ENCODE measurements at places on chromosomes 2 and 18.
A peak's percentile ranks its signal among the peaks of the same experiment; 100 is the strongest.

- no peak for DNase-seq
Observed at GRCh38 chr2:149040451-149040850, 2.0 kb downstream of the LYPD6B start.

GRCh38 chr2:46053564-46053963 is 243.6 kb upstream of the EPAS1 start:
- no peak for DNase-seq

DNA sequence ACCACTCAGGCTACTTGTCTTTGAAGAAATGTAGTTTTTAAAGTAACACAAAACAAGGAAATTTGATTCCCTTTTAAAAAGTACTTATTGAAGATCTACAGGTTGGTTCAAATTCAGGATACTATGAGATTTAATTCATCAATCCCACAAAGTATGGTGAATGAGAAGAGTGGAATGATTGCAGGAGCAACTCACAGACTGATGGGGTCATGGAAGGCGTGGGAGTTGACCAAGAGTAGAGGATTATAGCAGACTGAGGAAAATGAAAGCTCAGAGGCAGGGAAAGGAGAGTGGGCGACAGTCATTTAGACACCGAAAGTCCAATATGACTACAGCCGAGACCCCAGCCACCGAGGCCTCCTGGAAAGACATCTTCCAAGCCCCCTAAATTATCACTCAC is 12.5 kb upstream of the DAPL1 start:
- DNase-seq, result no peak

DNA sequence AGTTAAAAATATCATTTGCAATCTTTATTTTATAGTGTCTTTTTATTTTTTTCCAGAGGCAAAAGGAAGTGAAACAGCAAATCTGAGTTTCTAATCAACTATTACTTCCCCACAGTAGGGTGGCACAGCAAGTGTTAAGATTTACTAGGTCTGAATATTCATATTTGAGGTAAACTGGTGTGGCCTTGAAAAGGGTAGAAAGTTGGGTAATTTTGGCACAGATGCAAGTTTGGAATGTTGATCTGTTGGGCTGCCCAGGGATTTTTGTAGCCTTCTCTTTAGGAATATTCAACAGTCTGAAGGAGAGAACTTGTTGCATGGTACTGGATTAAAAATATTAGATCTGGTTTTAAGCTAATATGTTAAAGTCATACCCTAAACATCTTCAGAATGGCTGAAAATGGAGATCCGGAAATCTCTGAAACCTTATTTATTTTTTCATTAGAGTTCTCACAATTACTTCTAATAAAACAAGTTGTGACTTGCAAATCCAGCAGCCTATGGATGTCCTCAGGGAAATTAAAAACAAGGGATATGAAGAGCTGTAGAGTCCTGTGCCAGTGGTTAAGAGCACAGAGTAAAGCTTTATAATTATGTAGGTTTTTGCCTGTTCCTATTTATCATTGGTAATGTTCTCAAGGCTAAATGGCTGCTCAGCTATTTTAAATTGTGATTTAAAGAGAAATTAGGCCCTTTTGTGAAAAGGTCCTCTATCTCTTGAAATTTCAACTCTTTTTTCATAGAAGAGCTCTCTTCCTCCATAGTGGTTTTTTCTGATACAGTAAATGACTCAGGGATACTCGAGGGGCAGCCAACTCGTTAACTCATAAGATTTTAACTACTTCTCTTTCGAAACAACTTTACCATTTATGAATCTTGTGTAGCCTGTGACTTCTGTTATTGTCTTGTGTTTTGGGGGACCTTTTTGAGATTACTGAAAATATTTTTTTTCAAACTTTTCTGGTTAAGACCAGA is 11.0 kb downstream of the TANK start:
- DNase-seq, result peak; percentile 19

GRCh38 chr18:26290385-26290784 is 64.1 kb downstream of the TAF4B start:
- no peak for DNase-seq

GRCh38 chr2:216603010-216603883 is 30.0 kb upstream of the IGFBP2 start:
- DNase-seq, result no peak

GRCh38 chr2:20450201-20450999 is 3.5 kb downstream of the RHOB start:
- no peak for DNase-seq

GRCh38 chr18:55908901-55909366 is 320.9 kb upstream of the TCF4 start:
- DNase-seq, result no peak

GRCh38 chr2:119204525-119204924 is 19.1 kb upstream of the STEAP3 start:
- no peak for DNase-seq

GRCh38 chr2:100818606-100819369 is 1.2 kb upstream of the NPAS2 start:
- no peak for DNase-seq

DNA sequence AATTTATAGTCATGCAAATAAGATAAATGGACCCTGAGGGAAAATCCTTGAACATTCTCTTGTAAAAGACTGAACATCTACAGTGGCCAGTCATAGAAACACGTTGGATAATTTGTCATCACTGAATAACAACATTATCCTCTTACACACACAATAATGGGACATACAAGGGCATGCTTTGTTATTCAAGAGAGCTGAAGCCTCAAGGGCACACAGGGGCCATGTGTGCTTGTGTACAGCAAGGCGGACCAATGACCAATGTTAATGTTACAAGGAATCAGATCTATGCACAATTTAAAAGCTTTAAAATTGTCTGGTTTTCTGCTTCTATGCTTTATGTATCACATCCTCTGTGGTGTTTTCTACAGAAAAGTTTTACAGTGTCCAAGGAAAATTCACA is 23.7 kb downstream of the COL6A3 start:
- DNase-seq, result no peak

DNA sequence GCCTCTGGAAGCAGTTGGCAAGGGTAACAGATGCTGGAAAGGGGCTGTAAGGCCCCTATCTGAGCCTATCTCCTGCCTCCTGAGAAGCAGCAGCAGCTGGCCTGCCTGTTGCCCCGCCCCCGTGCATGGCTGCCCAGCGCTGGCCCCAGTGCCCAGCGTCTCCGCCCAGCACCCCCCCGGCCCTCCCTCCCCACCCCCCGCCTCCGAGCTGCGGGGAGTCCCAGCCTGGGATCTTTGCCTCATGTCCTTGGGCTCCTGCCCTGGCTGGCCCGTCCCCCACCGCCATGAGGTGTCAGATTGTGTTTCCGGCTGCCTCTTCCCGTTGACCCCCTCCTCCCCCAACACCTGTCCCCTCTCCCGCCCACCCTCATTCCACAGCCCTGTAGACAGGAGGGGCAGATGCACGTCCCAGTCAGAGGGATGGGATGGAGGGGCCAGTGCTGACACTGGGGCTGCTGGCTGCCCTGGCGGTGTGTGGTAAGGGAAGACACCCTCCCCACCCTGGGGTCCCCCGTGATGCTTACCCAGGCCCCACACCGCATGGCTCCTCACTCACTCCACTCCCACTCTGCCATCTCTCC is at the start of gene CHRND:
TSS of gene CHRND (plus strand) at position 370 of the 581 bp plus-strand sequence. CDS start at position 426, 56 bp downstream.
- DNase-seq, result no peak

DNA sequence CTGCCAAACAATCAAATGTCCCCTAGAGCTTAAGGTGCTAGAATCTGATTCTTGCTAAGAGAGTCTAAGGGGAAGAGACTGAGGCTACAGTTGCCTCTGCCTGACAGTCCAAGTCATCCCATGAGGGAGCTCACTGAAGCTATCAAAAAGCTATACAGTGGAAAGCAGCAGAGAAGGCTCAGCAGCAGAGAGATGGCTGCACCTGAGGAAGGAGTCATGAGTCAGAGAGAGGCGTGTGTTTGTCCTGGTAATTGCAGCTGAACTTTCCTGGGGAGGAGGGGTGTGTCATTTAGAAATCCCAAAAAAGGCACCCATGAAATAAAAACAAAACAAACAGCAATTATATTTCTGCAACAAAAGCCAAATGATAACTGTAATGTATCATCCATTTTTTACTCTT is 305.2 kb upstream of the UBE2E3 start:
- DNase-seq, result no peak

- no peak for DNase-seq
Observed at GRCh38 chr2:118857677-118858484, 10.4 kb upstream of the EN1 start.

GRCh38 chr2:218060118-218060517 is 8.9 kb upstream of the RUFY4 start:
- no peak for DNase-seq

- DNase-seq, result no peak
Observed at GRCh38 chr2:10406016-10406415, 42.1 kb downstream of the ODC1 start.

- DNase-seq, result no peak
Observed at GRCh38 chr18:61917818-61918217, 25.0 kb upstream of the RNF152 start.

DNA sequence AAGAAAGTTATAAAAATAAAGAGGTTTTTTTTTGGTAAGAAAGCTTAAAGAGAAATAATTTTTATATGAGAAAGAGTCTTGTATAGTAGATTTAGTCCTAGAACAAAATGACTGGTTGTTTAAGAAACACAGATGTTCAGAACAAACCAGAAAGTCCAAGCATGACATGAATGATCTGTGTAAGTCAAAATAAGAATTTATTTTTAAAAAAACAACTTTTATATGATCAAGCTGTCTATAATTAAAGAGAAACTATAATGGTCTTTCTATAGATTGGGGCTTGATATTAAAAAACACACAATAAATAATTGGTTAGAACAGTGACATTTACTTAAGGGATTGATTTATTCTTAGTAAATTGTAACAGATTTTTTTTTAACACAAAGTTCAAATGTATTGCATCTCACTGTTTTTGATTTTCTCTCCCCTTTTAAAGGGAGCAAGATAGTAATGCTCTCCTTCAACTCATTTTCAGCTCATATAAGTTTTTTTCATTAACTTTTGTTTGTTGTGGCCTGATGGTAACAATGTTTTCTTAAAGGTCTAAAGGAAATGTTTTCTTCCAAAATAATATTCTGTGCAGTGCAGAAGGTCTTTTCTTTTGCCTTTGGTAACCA is 1256.8 kb downstream of the LRP1B start:
- DNase-seq, result no peak

DNA sequence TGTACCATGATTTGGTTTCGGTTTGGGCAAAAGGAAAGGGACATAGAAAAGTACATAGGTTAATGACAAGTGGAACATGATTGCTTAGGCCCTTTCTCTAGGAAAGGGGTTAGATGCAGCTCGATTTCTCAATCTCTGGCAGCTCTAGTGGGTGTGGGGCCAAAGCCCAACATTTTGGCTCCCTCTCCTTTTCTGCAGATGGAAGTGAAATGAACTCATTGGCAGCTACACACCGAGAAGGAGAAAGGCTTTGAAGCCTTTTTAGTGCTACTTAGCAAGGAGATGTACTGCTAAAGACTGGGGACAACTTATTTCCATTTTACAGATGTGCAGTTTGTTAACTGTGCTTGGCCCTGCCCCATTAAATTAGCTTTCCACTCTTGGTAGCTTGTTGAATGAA is 93.8 kb downstream of the LYPD6B start:
- no peak for DNase-seq
